ENCODE measurements at places on chromosomes 2 and 18.

GRCh38 chr18:46693996-46694395, 37.0 kb upstream of the LOXHD1 start:
- DNase-seq, result no peak

DNA sequence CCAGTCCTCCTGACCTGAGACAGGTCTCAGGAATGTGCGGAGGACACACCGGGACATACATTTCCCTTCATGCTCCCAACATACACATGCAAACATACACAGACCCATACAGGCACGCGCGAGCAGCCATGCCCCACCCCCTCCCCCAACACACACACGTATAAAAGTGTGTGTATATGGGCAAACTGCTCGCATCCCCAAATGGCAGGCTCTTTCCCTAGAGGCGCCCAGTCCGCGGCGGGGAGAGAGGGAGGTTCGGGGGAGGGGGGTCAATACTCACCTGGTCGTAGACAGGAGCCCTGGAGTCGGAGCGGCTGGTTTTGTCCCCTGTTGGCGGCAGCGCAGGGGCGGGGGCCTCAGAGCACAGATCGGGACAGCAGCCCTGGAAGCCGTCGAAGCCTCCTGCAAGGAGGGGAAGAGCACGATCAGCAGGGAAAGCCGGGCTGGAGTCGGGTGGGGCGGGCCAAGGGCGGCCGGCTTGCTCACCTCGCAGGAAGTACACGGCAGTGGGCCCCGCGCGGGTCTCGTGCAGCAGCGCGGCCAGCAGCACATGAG, 682 bp downstream of the DUSP2 start:
- no peak for DNase-seq

DNA sequence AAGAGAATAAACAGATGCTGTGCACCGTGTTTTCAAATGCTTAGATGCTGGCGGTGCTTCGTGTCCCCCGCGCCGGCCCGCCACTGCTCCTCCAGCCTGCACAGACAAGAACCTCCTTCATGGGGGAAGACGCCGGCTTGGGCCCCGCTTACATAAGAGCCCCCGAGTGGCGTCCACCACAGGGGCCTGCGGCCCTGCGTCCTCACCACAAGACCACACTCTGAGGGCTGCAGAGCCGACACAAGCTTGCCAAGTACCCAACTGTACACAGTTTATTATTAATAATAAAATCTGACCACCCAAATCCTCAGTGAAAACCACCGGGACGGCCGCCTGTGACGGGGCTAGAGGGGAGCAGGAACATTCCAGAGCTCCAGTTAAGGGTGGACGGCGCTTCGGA, 232.2 kb downstream of the HDAC4 start:
- DNase-seq, result no peak

DNA sequence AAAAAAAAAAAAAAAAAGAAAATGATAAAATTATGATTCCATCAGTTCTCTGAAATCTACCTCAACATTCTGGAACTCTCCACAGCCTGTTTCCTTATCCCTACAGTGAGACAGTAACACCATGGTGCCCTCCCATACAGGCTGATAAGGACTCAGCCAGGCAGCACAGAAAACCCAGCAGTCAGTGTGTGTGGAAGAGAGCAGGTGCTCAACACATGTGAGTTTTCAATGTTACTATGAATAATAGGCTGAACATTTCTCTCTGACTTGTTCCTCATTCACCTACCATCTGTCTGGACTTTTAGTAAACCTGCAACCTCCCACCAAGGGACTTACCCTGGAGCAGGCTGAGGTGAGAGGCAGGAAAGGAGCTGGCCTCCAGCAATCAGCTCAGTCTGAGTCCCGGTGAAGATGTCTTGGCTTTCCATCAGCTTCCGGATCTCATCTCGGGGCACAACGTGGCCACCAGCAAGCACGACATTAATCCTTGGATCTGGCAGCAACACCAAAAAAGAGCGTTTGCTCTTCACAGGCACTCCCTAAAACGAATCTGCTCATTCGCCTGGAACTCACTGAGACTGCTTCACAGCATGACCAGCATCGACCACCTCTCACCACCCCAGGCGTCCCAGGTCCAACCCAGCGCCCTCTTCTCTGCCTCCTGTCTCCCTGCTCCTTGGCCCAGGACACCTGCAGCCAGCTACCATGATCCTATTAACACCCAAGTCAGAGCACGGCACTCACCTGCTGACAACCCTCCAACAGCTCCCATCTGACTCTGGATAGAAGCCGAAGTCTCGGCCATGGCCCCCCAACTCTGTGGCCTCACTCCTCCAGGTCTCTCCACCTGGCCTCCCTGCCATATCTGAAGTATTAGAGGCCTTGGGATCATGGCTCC, 16.5 kb downstream of the PASK start:
- DNase-seq, result no peak

GRCh38 chr2:14677039-14677438, 44.5 kb downstream of the LRATD1 start:
- DNase-seq, result no peak
